ENCODE measurements at places on chromosomes 7 and 10. TPM values are rescaled to one million over a fixed set of nuclear protein-coding genes. Genes with fewer than 3 reads are reported as not detected.

DNA sequence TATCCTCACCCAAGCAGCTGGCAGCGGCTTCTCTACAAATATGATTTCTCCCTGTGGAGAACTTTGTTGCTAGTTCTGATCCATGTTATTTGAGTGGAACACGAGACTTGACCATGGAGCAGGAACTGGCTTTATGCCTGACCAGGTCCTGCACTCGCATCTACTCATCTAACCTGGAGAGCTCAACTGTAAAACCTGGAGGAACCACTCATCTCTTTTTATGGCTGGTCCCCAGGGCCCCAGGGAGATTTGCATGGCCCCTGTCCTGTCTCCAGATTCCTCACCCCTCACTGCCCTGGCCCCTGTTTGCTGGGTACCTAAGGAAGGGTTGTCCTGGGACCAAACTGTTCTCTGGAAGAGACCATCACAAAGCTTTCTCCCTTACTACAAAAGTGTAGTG, 16.0 kb downstream of the TCAF1 start:
- H3K27me3 ChIP-seq = no peaks in the 10 kb centered on the region
- no peak overlapping the region for H3K4me3 ChIP-seq
- no peaks in the 10 kb centered on the region for H3K36me3 ChIP-seq
- DNase-seq = no peak

The AKR1D1 gene
- 0.05 TPM for total RNA-seq

DNA sequence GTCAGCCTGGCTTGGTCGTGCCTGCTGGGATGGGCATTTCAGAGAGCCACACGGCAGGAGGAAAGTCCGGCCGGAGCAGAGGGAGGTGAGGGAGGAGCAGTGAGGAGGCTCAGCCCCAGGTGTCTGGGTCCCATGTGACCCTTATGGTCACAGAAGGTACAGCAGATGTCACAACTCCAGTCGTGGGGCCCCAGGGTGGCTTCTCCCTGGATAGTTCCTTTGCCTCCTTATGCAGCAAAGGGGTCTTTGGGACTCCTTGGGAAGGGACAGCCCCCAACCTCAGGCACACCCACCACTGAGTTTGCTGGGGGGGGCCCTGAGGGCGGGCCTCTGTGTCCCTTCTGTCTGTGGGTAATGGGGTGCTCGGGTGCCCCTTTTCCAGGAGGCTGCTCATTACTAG, 19.6 kb upstream of the PRKAG2 start:
- H3K4me1 ChIP-seq = peaks cover 9% of the 10 kb centered on the region
- H3K27me3 ChIP-seq = peaks cover 14% of the 10 kb centered on the region
- no peak for DNase-seq
- H3K4me3 ChIP-seq = no peak overlapping the region
- no peak overlapping the region for H3K27ac ChIP-seq

The ASCC1 gene
- 22.1 TPM for total RNA-seq

DNA sequence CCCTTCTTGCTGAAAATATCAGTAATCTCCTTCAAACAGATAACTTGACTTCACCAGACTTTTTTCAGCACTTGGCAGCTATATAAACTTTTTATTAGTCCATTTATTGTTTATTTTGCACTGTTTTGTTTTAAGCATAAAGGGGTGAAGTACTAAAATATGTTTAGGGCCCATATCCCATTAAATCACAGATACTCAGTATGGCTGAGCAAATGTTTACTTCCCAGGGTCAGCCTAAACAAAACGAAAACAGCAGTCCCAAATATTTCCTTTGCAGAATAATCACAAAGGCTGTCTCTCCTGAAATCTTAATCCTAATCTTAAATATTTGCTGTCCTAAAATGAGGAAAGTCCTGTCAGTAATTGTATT, 649.6 kb downstream of the TNS3 start:
- no peak overlapping the region for H3K4me3 ChIP-seq
- no peaks in the 10 kb centered on the region for H3K36me3 ChIP-seq
- DNase-seq = no peak
- H3K4me1 ChIP-seq = no peaks in the 10 kb centered on the region
- no peaks in the 10 kb centered on the region for H3K27me3 ChIP-seq
- no peak overlapping the region for H3K27ac ChIP-seq

DNA sequence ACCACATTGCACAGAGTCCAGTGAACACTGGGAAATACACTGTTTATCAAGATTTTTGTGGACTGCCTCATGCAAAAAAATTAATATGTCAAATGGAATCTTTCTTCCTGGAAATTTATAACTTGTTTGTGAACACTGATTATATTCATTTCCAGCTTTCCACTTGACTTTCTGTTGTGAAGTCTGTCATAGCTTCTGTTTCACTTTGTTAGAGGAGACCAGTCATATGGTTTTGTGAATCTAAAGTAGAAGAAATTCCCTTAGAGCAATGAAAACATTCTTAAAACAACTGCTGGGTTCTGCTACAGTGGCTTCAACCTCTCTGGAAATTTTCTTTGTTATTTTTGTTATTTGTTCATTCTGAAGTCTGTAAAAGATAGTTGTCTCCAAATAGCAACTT, 349.5 kb upstream of the NFE2L3 start:
- H3K36me3 ChIP-seq = no peaks in the 10 kb centered on the region
- DNase-seq = no peak
- no peak overlapping the region for H3K4me3 ChIP-seq

The CALU gene
- total RNA-seq = 44.4 TPM

GRCh38 chr10:36171556-36171952, 529.5 kb upstream of the FZD8 start:
- no peak overlapping the region for H3K27ac ChIP-seq
- no peaks in the 10 kb centered on the region for H3K27me3 ChIP-seq
- no peaks in the 10 kb centered on the region for H3K4me1 ChIP-seq
- no peaks in the 10 kb centered on the region for H3K36me3 ChIP-seq
- no peak for DNase-seq
- H3K4me3 ChIP-seq = no peak overlapping the region

The GPNMB gene
- total RNA-seq = 63.4 TPM

- H3K27ac ChIP-seq = no peak overlapping the region
- no peak for DNase-seq
Measured at GRCh38 chr10:96878057-96878456, 46.0 kb downstream of the LCOR start.

GRCh38 chr10:68099736-68100135, 9.6 kb upstream of the MYPN start:
- no peaks in the 10 kb centered on the region for H3K36me3 ChIP-seq
- H3K27me3 ChIP-seq = no peaks in the 10 kb centered on the region
- H3K27ac ChIP-seq = no peak overlapping the region
- no peak for DNase-seq
- H3K4me3 ChIP-seq = no peak overlapping the region

GRCh38 chr7:78033410-78033809, 234.8 kb downstream of the PHTF2 start:
- H3K27me3 ChIP-seq = no peaks in the 10 kb centered on the region
- no peak overlapping the region for H3K27ac ChIP-seq
- no peak overlapping the region for H3K4me3 ChIP-seq
- DNase-seq = no peak
- H3K36me3 ChIP-seq = no peaks in the 10 kb centered on the region

DNA sequence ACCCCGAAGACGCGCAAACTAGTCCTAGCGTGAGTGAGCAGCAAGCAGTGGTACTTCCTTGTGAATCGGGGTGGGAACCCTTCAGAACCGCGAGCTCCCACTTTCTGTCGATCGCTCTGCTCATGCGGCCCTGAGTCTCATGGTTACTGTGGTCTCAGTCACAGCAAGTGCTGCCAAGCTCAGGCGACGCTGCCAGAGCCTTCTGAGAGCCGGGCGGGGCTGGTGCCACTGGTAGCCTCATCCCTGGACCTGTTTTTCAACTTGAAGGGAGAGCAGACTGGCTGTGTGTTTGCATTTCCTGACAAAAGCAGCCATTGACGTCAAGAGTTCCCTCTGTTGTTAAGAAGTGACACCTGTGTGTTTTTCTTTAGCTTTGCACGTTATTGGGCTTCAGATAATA, 32.9 kb upstream of the BHLHA15 start:
- no peaks in the 10 kb centered on the region for H3K27me3 ChIP-seq
- no peak overlapping the region for H3K27ac ChIP-seq
- no peaks in the 10 kb centered on the region for H3K4me1 ChIP-seq
- H3K36me3 ChIP-seq = peaks cover 21% of the 10 kb centered on the region

- no peaks in the 10 kb centered on the region for H3K36me3 ChIP-seq
- DNase-seq = no peak
- peak overlapping the region; percentile 83 for H3K4me3 ChIP-seq
- peaks cover 82% of the 10 kb centered on the region for H3K27me3 ChIP-seq
- peaks cover 9% of the 10 kb centered on the region for H3K4me1 ChIP-seq
- no peak overlapping the region for H3K27ac ChIP-seq
Measured at GRCh38 chr7:73668886-73669230, 1.2 kb downstream of the VPS37D start.

DNA sequence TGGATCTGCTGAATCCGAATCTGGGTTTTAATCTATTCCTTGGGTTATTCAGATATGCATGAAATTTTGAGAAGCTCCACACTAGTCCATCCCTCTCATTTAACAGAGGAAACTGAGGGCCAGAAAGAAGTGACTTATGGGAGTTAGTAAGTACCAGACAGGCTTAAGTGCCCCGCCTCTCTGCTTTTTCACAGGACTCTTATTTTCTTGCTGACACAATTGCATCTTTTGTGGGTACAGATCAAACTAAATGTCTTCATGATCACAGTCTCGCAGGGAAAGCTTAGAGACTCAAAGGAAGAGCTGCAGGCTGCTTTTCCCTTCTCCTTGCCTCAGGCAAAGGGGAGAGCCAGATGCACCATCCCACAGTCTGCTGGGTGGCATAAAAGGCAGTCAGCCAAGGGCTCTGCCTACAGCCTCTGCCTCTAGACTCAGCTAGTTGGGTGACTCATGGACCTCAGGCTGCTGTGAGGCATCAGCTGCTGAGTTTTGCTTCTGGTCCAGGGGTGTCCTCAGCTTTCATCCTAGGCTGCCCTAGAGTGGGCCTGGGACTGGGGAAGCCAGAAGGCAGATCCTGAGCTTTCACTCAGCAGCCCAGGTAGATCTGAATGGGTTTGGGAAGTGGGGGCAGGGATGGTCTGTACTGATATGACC, 11.6 kb downstream of the GOLGA7B start:
- H3K4me3 ChIP-seq = no peak overlapping the region
- H3K27ac ChIP-seq = no peak overlapping the region
- H3K36me3 ChIP-seq = no peaks in the 10 kb centered on the region
- peaks cover 15% of the 10 kb centered on the region for H3K27me3 ChIP-seq
- no peak for DNase-seq

DNA sequence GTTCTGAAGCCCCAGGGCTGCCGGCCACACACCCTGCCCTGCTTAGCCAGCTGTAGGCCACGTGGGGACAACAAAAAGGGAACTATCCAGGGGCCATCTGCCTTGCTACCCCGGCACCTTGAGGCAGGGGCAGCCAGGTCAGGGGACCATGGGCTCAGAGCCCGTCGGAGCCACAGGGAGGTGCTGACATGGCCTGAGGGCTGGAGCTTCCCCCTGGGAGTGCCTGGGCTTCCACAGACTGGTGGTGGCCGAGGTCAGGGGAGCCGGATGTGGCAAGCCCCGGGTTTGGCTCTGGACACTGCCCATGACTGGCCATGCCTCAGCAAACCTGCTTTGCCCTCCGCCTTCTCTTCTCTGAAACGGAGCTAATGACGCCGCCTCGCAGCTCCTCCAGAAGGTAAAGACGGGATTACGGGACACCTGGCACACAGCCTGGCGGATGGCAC, 178.5 kb downstream of the EBF3 start:
- DNase-seq = no peak
- H3K27me3 ChIP-seq = no peaks in the 10 kb centered on the region
- no peaks in the 10 kb centered on the region for H3K36me3 ChIP-seq
- no peak overlapping the region for H3K27ac ChIP-seq
- H3K4me1 ChIP-seq = no peaks in the 10 kb centered on the region

- H3K4me3 ChIP-seq = no peak overlapping the region
- H3K27ac ChIP-seq = no peak overlapping the region
- H3K36me3 ChIP-seq = no peaks in the 10 kb centered on the region
- DNase-seq = no peak
- peaks cover 100% of the 10 kb centered on the region for H3K27me3 ChIP-seq
Measured at GRCh38 chr7:97014145-97014750, 8.9 kb downstream of the DLX6 start.

The BTBD16 gene
- 0.14 TPM for total RNA-seq

DNA sequence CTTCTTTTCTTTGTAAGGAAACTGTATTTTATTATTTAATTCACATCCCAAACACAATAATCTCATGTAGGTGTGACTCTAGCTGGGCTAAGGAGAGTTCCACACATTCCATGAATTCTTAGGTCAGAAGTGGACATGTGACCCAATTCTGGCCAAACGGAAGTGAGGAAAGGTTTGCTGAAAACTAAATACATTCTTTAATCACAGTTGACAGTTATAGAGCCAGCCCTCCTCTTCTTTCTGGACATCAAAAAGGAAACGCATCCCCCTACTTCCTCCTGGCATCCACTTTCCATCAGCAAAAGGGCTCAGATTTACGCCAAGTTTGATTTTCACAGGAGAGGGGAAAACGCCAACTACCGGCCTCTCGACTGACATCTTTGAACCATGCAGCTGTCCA, 774.4 kb upstream of the POM121L12 start:
- H3K27ac ChIP-seq = no peak overlapping the region
- no peaks in the 10 kb centered on the region for H3K36me3 ChIP-seq
- no peaks in the 10 kb centered on the region for H3K4me1 ChIP-seq
- DNase-seq = no peak
- H3K4me3 ChIP-seq = no peak overlapping the region

The SPDYE16 gene
- 0.14 TPM for total RNA-seq

DNA sequence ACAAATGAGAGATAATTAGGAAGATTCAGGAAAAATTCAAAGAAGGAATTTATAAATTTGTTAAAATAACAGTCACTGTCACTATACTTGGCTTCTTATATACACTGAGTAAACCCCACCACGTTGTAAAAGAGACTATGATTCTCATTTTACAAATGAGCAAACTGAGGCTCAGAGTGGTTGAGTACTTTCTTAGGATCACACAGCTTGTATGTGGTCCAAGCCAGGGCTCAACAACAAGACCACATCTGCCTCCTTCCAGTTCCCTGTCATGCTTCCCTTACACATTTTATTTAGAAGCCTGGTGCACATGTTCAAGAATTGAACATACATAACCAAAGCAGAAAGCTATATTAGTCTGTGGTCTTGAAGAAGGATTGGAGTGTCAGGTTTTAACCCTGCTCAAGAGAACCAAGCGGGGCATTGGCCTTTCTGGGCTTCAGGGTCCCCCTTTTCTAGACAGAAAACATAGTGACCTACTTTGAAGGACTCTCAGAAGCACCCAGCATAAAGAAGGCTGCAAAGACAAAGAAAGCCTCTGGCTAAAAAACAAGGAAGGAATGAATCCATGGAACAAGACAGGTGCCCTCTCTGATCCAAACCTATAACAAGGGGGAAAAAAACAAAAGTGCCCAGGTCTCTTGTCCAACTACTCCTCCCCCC, 846 bp downstream of the MRLN start:
- no peak overlapping the region for H3K27ac ChIP-seq
- no peaks in the 10 kb centered on the region for H3K36me3 ChIP-seq
- no peaks in the 10 kb centered on the region for H3K4me1 ChIP-seq
- H3K4me3 ChIP-seq = no peak overlapping the region

- DNase-seq = no peak
- H3K27me3 ChIP-seq = no peaks in the 10 kb centered on the region
- H3K36me3 ChIP-seq = no peaks in the 10 kb centered on the region
- H3K4me1 ChIP-seq = no peaks in the 10 kb centered on the region
Measured at GRCh38 chr10:2431961-2432360, 635.4 kb upstream of the PFKP start.

The SRRM3 gene
- 0.05 TPM for total RNA-seq

The GSTO2 gene
- total RNA-seq = 5.6 TPM

The OR6V1 gene
- not detected for total RNA-seq
